ENCODE measurements at places on chromosomes 3 and 15. TPM values are rescaled to one million over a fixed set of nuclear protein-coding genes. Genes with fewer than 3 reads are reported as not detected.

Gene PIERCE2
- polyA plus RNA-seq, result 6.6 TPM

- no peak for DNase-seq
These were observed 310.7 kb downstream of the RBMS3 start for GRCh38 chr3:29591579-29591978.

DNA sequence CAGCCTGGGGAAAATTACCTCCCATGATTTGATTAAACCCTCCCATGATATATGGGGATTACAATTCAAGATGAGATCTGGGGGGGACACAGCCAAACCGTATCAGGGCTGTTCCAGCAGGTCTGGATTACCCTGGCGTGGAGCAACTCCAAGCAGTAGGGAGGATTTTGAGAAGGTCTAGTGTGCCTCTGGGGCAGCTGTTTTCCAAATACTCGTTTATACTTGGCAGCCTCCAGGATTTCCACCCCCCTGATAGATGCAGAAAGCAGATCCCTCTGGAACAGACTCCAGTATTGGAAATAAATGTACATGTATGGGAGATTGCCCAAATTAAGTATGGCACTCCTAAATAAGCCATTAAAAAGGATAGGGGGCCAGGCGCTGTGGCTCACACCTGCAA lies 7.7 kb upstream of the IRAK2 start:
- DNase-seq, result no peak

DNA sequence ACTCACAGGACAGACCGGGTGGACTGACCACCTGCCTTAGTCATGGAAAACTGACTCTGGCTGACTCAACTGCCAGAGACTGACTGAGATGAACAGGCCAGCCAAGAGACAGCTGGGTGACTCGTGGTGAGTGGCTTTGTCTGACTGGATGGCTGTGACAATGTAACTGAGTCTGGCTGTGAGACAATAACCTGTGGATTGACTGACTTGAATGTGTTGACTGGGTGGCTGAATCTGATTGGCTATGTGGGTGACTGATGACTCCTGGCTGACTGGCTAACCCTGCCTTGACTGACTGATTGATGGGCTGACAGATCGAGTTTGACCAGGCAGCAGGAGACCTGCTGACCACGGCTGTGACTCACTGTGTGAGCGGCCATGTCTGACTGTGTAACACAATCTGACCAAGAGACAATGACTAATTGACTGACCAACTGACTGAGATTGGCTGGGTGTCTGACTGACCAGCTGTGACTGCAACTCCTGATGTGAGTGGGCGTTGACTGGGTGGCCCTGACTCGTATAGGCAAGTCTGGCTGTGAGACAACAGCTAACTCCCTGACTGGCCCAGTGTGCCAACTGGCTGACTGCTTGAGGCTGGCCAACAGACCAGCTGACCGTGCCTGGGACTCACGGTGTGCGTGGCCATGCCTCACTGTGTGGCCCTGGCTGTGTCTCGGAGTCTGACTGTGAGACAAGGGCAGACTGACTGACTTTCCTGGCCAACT lies 509.1 kb downstream of the SHQ1 start:
- no peak for DNase-seq

Gene DCBLD2
- 72.8 TPM for polyA plus RNA-seq

- no peak for DNase-seq
These were observed 29.4 kb upstream of the AP3B2 start for GRCh38 chr15:82739086-82739485.

- no peak for DNase-seq
These were observed 46.2 kb downstream of the TPRA1 start for GRCh38 chr3:127544192-127544802.
